ENCODE measurements at places on chromosomes 1 and 21.

DNA sequence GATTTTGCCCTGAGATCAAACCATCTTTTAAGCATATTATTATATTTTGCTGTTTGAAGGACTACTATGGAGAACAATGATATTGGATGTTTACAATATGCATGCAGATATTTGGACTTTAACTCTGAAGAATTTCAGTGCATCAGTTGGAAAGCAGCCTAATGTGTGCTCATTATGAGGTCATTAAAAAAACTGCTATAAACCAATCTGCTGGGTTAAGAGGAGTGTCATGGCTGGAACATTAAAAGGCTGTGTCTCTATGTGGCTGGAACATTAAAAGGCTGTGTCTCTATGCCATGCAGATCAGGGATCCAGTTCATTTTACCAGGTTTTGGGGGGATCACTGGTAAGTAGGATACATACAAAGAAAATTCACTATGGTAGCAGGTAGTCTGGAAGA, 77.6 kb downstream of the SPATA46 start:
- no peak for DNase-seq

DNA sequence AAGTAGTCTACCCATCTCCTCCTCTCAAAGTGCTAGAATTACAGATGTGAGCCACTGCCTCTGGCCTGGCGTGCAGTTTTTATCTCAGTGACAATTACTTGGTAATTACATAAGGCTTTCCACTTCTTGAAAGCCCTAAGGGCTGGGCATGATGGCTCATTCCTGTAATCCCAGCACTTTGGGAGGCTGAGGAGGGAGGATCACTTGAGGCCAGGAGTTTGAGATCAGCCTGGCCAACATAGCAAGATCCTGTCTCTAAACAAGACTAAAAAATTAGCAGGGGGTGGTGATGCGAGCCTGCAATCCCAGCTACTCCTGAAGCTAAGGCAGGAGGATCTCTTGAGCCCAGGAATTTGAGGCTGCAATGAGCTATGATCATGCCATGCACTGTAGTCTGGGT, 7.7 kb downstream of the HHAT start:
- DNase-seq: no peak

DNA sequence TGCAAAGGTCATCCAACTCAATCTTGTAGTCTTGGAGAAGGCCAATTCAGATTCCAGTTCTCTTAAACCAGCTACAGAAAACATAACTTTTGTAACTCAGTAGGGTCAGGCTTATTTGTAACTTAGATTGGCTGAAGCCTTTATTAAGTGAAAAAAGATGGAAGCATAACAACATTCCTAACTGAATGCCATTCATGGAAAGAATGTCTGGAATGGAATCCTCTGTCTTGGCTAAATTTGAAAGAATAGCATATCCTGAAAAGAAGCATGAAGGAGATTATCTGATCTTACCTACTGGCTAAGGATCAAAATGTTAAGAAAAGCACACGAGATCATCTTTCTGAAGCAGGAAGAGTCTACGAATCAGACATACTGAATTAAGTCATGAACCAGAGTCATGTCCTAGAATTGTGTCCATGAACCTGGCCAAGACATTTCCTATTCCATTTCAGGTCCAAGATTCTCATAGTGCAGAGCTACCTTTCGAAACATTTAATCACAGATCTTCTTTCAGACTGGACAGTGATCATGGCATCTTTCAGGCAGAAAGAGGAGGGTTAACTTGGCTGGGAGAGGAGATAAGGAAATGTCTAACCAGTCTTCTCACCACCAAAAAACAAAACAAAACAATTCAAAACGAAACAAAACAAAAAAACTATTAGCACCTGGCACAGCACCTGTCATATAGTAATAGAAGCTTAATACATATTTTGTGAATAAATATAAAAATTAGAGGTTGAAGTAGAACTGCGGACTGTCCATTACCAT, 75.6 kb downstream of the XCL2 start:
- no peak for DNase-seq

DNA sequence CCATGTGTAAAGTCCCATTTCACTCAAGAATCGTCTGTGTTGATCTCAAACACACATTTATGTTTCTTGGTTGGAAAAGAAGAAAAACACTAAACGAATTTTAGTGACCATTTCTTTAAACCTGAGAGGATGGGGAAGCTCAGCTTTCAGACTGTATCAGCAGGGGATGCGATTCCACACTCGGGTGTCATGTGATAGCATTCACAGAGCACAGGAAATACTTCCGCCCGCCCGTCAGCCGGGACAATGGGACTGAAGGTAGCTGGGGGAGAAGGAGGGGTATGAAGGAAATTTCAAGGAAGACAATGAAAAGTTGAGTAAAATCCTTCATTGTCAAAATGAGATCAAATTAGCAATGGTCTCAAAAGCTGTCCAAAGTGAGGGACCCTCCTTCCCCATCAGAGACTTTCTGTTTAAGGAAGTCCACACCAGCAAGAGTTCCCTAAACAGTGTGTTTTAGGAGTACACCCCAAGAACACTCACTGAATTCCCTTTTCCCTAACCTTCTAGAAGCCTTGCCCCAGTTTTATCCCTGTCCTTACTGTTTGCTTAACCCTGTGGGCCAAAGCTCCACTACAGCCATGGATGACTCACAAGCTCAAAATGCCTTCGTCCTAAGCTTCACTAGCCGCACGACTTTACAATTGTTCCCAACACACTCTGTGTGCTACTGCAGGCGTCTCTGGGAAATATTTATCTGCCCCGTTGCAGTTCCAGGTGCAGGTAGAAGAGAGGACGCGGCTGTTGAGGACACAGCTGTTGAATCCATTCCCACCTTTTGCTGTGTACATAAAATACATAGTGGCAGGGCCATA, 51.4 kb upstream of the SIM2 start:
- DNase-seq: no peak

GRCh38 chr1:201452866-201453265, 16.1 kb downstream of the PHLDA3 start:
- DNase-seq: no peak

DNA sequence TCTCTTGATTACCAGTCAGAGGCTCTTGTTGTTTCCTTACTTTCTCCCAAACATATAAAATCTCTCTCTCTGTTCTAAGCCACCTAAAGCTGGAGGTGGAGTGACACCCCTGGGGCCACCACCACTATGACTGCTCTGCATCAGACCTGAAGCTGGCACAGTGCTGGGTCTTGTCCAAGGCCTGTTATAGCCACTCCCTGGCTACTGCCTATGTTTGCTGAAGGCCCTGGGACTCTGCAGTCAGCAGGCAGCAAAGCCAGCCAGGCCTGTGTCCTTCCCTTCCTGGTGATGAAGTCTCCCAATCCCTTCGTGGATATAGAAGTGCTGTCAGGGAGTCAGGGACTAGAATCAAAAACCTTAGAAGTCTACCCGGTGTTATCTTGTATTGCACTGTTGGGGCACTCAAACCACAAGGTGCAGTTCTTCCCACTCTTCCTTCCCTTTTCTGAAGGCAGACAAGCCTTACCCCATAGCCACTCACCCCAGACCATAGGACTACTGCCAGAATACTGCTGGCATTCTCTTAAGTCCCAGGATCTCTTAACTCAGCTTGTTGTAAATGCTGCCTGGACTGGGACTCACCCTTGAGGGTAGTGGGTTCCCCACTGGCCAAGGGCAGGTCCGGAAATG, 103.1 kb downstream of the RPS6KC1 start:
- DNase-seq: no peak

DNA sequence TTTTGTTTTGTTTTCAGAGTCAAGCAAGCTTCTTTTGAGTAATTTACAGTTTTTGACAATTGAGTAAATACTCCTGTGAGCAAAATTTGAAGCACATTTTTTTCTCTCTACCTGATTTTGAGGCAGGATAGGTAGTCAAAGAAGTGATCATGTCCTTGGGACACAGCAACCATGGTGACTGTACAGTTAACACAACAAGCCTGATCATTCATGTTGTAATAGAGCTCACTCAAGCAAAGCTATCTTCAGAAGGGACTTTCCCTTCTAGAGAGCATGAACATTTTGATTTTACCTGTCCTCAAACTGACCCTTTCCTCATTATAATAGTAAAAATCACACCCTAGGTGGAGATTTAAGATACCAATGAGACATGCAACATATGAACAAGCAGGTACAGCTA, 126.5 kb upstream of the KCNK1 start:
- DNase-seq: no peak

DNA sequence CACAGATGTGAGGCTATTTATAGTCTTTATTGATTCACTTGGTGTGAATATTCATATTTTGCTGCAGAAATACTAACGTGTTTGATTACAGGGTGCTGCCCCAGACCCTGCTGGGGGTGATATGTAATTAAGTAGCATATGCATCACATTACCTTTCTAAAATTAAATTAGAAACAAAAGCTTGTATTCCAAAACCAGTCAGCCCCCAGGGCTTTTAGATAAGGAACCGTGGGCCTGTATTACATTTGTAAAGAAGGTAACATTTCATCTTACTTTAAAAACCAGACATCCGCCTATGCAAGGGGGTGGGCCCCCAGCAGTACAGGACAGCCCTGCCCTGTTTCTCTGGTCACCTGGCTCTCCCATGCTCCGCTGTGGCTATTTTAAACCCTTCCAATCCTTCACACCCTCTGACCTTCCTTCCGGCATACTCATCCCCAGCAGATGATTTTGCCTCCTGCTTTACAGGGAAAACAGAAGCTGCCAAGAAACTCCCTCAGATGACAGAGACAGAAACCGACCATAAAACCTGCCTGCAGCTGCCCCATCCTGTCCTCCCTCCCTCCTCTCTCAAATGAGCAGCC, 22.0 kb upstream of the KCNC4 start:
- DNase-seq: no peak

GRCh38 chr21:31012133-31013089, 25.9 kb downstream of the KRTAP19-8 start:
- no peak for DNase-seq

GRCh38 chr1:70536708-70537366, 125.8 kb downstream of the CTH start:
- no peak for DNase-seq

GRCh38 chr1:107443027-107443426, 302.2 kb downstream of the NTNG1 start:
- no peak for DNase-seq

- DNase-seq: peak; percentile 32
Observed at GRCh38 chr1:39102537-39103327, 76.6 kb downstream of the NDUFS5 start.

GRCh38 chr1:29650476-29650875, 414.2 kb downstream of the PTPRU start:
- peak; percentile 0 for DNase-seq

DNA sequence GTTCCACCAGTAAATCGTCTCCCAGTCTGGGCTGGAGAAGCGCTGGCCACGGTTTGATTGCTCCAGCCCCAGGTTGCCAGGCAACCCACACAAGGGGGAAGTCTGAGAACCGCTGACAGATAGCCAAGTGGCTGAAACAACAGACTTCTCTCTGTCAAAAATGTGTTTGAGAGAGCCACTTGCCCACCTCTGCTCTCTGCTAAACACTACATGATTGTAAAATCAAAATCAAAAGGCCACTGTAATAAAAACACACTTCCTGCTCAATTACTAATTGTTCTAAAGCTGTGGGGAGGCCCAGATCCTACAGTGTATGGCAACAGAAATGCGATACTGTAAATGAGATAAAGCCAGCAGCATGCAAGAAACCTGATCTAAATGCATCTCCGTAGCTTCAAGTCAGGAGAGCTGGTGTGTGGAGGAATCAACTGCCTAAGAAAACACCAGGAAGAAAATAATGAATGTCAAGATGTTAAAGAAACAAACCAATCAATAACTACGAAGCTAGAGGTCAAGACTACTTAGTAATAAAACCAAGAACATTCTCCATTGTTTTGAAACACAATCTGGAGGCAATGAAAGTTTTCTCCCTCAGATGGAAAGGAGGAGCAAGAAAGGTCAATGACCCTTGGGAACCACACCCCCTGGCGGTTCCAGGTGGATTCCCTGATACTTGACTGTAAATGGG, 121.2 kb downstream of the SLC45A1 start:
- peak; percentile 68 for DNase-seq

GRCh38 chr1:4674676-4675075, 20.3 kb downstream of the AJAP1 start:
- DNase-seq: no peak

DNA sequence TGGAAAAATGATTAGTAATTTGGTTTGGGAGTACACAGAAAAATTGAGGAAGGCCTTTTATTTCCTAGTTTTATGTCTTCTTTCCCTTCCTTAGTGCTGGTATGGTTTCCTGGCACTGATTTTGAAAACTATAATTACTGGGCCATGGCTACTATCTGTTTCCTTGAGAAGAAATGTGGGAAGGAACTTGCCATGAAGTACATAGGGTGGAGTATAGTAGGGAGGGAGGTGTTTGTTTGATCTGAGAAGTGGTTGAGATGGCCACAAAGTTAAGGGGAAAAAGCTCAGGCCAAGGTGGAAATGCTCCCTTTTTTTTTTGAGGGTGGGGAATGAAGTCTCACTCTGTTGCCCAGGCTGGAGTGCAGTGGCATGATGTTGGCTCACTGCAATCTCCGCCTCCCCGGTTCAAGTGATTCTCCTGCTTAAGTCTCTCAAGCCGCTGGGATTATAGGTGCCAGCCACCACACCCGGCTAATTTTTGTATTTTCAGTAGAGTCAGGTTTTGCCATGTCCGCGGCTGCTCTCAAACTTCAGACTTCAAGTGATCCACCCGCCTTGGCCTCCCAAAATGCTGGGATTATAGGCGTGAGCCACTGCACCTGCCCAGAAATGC, 11.3 kb downstream of the HJV start:
- DNase-seq: no peak

- no peak for DNase-seq
Observed at GRCh38 chr1:40469327-40469726, 7.8 kb upstream of the ZFP69 start.

GRCh38 chr1:69513601-69514000, 54.1 kb upstream of the LRRC7 start:
- DNase-seq: no peak

DNA sequence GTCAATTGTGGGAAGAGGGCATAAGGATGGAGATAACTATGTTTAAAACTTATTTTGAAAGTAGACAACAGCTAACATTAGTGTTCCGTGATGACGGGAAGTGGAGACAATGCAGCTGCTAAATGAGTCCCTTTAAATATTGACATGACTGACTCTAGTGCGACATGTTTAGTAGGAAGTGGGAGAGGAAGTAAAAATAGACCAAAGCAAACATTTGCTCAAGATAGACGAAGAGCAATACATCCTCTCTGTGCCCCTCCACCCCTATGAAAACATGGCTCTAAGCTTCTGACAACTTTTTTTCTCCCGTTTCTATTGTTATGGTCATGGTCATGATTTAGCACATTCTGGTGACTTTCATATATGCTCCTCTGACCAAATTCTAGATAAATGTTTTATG, 60.0 kb upstream of the HMCN1 start:
- DNase-seq: no peak

- DNase-seq: no peak
Observed at GRCh38 chr1:232598133-232598532, 31.8 kb downstream of the SIPA1L2 start.

GRCh38 chr1:17419626-17420328, 19.7 kb downstream of the RCC2 start:
- DNase-seq: peak; percentile 72

DNA sequence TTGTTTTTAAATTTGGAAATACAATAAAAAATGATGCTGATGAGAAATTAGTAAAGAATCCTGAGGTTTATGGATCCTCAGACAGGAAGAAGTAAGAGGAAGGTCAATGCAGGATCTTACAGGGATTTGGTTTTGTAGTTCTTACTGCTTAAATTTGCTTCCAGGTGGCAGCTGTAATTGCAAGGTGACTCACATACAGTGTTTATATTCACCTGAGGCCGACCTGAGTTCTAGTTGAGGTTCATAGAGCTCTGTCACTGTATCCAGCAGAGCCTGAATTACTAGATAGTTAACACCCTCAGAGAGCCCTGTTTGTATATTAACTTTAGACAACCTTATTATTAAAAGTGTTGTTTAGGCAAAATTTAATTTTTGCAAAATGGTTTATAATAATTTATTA, 1.4 kb upstream of the WDR26 start:
- DNase-seq: no peak

Measured in WERI-Rb-1 (cell line).